Activated T-cell treated with anti-CD3 and anti-CD28 coated beads for 48 hours (primary cell): ENCODE measurements at places on chromosomes 7 and 10.

DNA sequence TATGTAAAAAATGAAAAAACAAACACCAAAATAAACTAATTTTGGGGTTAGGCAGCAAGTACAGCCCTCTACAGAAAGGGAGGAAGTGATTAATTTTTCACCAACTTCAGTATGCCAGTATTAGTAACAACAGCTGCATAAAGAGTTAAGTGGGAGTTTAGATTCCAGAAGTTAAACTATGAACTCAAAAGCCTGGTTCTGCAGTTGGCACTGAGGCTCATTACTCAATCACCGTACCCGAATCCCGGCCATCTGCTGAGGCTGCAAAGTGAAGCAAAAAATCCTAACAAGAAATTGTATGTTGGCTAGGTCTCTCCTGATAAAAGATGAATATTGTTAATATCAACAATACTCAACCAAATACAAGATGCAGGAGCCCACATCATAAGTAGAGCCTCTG is 4.0 kb downstream of the NUDT5 start:
- DNase-seq, result no peak

- no peak for DNase-seq
Observed at GRCh38 chr7:96605045-96605716, 104.5 kb downstream of the SEM1 start.

DNA sequence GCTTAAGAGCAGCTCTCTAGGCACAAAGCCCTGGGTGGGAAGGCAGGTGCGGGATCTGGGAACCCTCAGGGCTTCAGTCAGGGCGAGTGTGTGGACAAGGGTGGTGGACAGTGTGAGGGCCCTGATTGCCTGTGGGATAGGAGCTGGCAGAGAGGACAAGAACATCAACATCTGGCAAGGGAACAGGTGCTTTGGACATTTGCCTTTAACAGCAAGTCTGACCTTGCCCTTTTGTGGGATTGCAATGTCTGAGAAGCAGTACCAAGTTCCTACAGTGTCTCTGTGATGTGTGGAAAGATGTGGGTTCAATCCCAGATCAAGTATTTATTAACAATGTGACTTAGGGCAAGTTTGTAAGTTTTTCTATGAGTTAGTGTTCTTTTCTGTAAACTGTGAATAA is 46.7 kb downstream of the TFAM start:
- DNase-seq, result no peak

- no peak for DNase-seq
Observed at GRCh38 chr10:75723319-75723980, 292.0 kb downstream of the LRMDA start.

- DNase-seq, result no peak
Observed at GRCh38 chr7:103143868-103144267, 5.0 kb downstream of the NAPEPLD start.

GRCh38 chr10:11587722-11588259 is 23.7 kb downstream of the USP6NL start:
- no peak for DNase-seq

- DNase-seq, result no peak
Observed at GRCh38 chr10:15279236-15279635, 91.9 kb downstream of the FAM171A1 start.

- no peak for DNase-seq
Observed at GRCh38 chr7:31783221-31783620, 96.2 kb downstream of the PPP1R17 start.

DNA sequence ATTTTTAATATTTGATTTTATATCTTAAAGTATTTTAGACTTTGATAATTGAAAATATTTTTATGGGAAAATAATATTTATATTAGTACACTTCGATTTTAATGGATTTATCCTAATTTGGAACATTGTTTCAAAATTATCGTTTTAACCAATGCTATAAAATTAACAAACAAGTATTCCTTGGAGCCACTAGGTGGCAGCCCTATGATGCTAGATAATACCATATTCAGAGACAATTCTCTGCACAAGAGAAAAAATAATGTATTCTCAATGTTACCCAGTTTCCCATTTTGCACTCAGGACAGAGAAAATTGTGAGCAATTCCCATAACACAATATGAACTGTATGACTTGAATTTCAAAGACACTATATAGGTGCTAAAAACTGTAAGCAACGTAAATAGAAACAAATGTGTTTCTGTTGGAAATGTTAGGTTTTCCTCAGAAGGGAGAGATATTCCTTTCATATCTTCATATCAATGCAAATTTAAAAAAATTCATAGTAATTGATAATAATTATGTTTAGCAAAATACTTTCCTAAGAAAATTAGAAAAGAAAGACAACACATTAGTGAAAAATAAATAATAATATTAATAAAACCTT is 237.8 kb downstream of the SEMA3E start:
- DNase-seq, result no peak

- no peak for DNase-seq
Observed at GRCh38 chr7:3730276-3730675, 429.2 kb downstream of the SDK1 start.

GRCh38 chr10:110483633-110484032 is 14.1 kb upstream of the DUSP5 start:
- no peak for DNase-seq

- no peak for DNase-seq
Observed at GRCh38 chr10:118108194-118109026, 61.7 kb upstream of the RAB11FIP2 start.
